ENCODE measurements at places on chromosomes 7 and 10. TPM values are rescaled to one million over a fixed set of nuclear protein-coding genes. Genes with fewer than 3 reads are reported as not detected.

Gene KCND2
- total RNA-seq: not detected

Gene CALCR
- total RNA-seq: not detected

Gene EPHB6
- 0.49 TPM for total RNA-seq

Gene SUN1
- 69.3 TPM for total RNA-seq

Gene SLC29A3
- 13.9 TPM for total RNA-seq

Gene TMEM229A
- not detected for total RNA-seq

Gene PEX1
- 5.2 TPM for total RNA-seq

Gene GRM8
- not detected for total RNA-seq

Gene GHRHR
- total RNA-seq: not detected

Gene POT1
- total RNA-seq: 14.9 TPM

Gene WDR91
- total RNA-seq: 7.7 TPM

Gene GALNT17
- total RNA-seq: not detected

Gene FOXP2
- not detected for total RNA-seq

Gene PON1
- 0.34 TPM for total RNA-seq

Gene CNPY4
- total RNA-seq: 12.0 TPM

Gene C7orf33
- not detected for total RNA-seq

Gene EPHA1
- not detected for total RNA-seq

Gene LRRN3
- total RNA-seq: 0.17 TPM

Gene SSC4D
- total RNA-seq: 1.3 TPM

Gene IFT22
- total RNA-seq: 51.8 TPM

Gene TAS2R4
- 0.26 TPM for total RNA-seq

Gene UBE2D1
- 23.0 TPM for total RNA-seq

Gene CDC14C
- not detected for total RNA-seq

Gene SNX10
- total RNA-seq: 4.3 TPM

Gene RPEL1
- not detected for total RNA-seq

Gene HELLS
- 31.7 TPM for total RNA-seq

Gene NPFFR1
- total RNA-seq: not detected

Gene IFRD1
- total RNA-seq: 27.9 TPM

Gene PTPRN2
- total RNA-seq: 0.72 TPM

Gene CYP26C1
- total RNA-seq: not detected

Gene ACTR3C
- not detected for total RNA-seq

Gene AS3MT
- 3.3 TPM for total RNA-seq

Gene AGAP6
- total RNA-seq: 9.5 TPM

Gene UNCX
- not detected for total RNA-seq

Data from A549 treated with CpdA at 1 μM for 4 hours (cell line).